ENCODE measurements at places on chromosomes 2 and 18.

DNA sequence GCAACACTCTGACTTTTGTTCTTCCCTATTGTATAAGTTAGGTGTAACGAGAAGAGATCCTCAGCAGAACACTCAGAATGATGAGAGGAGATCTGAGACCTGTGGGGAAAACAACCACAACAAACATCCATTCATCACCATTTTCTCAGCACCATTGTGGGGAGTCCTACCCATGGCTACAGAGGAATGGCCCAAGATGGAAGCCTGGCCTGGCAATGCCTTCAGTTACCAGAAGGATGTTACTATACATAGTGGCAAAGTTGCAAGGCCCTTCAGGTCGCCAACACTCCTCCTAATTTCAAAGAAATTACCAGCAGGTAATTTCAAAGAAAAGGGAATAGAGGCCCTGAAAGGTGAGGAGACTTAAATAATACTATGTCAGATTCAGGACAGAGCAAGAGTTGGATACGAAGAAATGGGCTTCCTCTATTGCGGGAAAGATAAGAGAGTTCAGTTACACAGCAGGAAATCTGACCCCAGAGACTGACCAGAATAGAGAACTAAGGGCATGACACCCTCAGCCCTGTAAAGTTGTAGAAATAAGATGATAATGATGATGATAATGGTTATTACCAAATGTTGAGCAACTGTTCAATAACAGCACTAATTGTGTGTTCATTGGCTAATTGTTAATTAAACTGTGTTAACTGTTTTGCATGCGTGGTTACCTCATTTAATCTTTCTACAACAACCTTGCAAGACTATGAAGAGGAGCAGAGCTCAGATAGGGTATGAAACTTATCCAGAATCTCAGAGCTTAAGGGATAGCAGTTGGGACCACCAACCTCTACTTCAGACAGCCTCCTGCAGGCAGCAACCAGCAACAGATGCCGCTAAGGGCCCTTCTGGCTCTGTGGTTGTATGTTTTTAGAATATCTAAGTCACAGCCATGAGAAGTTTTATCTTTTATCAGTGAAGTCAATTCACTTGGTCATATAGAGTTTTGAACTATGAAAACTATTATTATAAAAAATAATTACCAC, 37.5 kb downstream of the DHRS9 start:
- no peak for DNase-seq

GRCh38 chr2:23399674-23400261, 14.8 kb downstream of the KLHL29 start:
- no peak for DNase-seq

GRCh38 chr2:187547353-187547979, 6.8 kb downstream of the TFPI start:
- DNase-seq = no peak

GRCh38 chr2:144519934-144520731, at the start of gene ZEB2:
Gene ZEB2, minus strand, starts transcription at chr2:144520119. Its CDS starts 2,769 bp downstream, at chr2:144517350.
- no peak for DNase-seq

- no peak for DNase-seq
These were observed 47.1 kb downstream of the IKZF2 start for GRCh38 chr2:213104092-213104902.

DNA sequence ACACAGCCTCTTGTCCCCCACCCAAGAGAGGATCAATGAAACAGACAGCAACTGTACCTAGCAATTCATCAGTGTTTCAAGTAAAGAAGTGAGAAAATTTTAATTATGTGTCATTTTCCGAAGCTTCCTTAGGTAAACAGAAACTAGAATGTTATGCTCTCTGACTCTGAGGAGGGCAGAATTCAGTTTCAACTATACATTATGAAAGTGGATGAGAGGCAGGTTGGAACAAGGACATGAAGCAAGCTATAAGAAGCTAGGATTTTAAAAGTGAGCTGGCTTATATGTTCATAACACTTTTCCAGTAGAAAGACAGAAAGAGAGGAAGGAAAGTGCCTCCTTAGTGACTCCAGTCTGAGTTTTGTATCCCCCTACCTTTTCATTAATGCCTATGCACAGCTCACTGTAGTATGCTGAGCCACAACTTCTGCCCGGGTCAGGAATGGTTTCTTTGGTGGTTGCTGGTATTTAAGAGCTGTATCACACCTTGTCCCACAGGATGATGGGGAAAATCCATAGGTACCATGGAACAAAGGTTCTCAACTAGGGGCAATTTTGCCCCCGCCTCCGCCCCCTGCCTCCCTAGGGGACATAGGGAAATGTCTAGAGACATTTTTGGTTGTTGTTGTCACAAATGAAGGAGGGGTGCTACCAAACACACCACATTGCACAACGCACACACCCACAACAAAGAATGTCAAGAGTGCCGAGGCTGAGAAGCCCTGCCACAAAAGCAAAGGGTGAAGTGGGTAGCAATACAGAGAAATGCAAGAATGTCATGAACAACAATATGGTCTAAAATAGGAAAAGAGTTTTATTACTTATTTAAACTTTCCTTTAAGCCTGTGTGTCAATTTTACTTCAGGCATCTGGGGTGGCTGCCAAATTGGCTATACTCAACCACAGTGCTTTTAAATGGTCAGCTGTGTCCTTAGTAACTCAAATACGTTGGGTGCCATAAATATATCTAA, 161.0 kb upstream of the ZFP36L2 start:
- no peak for DNase-seq

- no peak for DNase-seq
These were observed 73.9 kb downstream of the ASXL2 start for GRCh38 chr2:25804338-25804737.

- DNase-seq = no peak
These were observed 255.9 kb upstream of the MYT1L start for GRCh38 chr2:2586931-2587330.

- no peak for DNase-seq
These were observed 12.2 kb downstream of the GREB1 start for GRCh38 chr2:11546072-11546471.

GRCh38 chr2:152581360-152581759, 135.9 kb downstream of the PRPF40A start:
- no peak for DNase-seq

DNA sequence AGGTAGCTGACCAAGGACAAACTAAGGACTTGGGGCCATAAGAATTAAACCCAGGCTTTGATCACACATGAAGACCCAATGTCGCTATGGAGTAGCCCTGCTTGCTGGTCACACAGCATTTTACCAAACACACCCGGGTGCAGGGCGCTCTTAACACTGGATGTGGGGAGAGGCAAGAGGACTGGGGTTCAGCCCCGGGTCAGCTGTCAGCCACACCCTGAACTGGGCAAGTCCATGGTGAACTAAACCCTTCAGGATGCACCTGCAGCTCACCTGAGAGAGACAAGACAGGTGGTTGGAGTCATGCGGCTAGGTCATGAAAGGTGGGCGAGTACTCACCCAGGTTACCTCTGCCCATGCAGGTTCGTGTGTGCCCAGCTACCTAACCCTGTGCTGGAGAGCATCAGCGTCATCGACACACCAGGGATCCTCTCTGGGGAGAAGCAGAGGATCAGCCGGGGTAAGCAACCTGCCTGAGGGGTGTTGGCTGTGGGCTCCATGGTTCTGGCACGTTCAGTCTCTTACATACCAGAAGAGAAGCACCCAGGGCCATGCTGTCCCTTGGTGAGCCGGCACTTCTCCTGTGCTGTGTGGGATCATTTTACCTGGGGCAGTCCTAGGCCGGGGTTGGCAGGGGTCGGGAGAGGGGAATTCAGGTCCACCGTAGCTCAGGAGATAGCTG, 15.2 kb downstream of the EHD3 start:
- no peak for DNase-seq

Measured in activated naive CD4-positive, alpha-beta T cell (primary cell).